ENCODE measurements at places on chromosomes 7 and 10. TPM values are rescaled to one million over a fixed set of nuclear protein-coding genes. Genes with fewer than 3 reads are reported as not detected.
A peak's percentile ranks its signal among the peaks of the same experiment; 100 is the strongest.

GRCh38 chr10:130472236-130472635 is 336.0 kb downstream of the GLRX3 start:
- no peak for DNase-seq

DNA sequence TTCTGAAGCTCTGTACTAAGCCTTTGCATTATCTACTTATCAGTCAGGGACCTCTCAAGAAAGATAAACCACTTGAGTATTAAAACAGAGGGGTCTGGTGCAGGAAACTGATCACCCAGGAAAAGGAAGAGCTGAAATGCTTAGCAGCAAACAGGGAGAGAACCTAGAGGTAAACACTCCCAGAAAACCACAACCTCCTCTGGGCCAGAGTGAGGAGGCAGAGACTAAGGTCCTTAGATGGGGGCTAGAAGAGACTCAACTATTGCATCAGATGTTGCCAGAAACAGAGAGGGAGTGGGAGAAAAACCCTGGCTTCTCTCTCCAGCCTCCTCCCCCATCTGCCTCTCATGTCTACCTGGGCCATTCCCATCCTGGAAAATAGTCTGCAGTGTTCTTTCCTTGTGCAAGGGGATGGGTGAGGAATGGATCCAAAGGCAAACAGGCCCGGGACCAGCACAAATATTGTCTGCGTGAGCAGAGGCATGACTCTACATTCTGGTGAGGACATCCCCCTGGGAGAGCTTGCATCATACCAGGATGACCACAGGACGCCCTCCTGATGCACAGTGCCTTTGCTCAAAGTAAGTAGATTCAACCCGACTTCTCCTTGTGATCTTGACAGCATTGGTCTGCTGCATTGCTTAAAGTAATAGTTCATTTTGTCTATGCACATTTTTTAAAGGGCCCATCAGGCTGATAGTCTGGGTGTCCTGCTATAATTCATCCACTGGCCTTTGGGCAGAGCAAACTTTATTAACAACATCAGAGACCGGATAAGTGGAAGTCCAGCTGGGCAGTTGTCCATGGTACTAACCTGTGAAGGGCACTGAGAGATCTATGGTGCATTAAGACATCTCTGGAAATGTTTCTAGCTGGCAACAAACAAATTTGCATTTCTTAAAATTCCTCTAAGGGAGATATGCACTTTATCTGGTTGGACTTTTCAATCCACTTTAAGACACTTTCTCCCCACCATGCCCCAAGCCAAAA is 22.4 kb upstream of the ODAD2 start:
- DNase-seq = no peak

IL6 gene
- 5.5 TPM for total RNA-seq

SPDYE9 gene
- not detected for total RNA-seq

DNA sequence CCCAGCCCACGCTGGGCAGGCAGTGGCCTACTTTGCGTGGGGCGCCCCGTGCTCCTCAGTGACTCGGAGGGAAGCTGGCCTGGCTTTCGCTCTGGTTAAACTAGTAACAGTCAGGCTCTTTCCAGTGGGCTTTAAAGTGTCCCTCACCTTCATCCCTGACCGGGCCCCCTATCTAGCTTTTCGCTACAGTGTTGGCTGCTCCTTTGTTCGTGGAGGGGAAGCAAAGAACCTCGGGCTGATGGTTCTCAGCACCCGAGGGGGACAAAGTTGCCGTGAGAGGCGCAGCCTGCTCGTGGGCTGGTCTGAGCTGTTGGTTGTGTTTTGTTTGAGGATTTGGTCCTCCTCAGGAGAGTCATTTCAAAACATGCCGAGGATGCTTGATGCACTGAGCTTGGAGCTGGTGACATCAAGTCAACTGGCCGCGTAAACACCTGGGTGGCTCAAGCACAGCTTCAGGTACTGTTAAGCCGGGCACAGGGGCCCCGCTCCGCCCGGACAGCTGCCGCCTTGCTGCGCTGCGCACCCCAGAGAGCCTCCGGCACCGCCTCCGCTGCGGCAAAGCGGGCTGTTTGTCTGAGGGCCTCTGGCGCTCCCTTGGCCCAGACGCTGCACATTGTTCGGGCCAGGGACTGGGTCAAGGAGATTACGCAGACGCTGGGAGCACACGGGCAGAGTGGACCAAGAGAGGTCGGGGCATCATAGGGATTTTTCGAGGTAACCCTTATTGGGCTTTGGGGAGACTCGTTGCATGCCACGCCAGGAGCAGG is 1.6 kb downstream of the DLX6 start:
- DNase-seq = no peak

FMC1 gene
- total RNA-seq = 8.7 TPM

PCLO gene
- total RNA-seq = 6.1 TPM

GRCh38 chr7:95686109-95686508 is 86.2 kb upstream of the DYNC1I1 start:
- DNase-seq = peak; percentile 78

DNA sequence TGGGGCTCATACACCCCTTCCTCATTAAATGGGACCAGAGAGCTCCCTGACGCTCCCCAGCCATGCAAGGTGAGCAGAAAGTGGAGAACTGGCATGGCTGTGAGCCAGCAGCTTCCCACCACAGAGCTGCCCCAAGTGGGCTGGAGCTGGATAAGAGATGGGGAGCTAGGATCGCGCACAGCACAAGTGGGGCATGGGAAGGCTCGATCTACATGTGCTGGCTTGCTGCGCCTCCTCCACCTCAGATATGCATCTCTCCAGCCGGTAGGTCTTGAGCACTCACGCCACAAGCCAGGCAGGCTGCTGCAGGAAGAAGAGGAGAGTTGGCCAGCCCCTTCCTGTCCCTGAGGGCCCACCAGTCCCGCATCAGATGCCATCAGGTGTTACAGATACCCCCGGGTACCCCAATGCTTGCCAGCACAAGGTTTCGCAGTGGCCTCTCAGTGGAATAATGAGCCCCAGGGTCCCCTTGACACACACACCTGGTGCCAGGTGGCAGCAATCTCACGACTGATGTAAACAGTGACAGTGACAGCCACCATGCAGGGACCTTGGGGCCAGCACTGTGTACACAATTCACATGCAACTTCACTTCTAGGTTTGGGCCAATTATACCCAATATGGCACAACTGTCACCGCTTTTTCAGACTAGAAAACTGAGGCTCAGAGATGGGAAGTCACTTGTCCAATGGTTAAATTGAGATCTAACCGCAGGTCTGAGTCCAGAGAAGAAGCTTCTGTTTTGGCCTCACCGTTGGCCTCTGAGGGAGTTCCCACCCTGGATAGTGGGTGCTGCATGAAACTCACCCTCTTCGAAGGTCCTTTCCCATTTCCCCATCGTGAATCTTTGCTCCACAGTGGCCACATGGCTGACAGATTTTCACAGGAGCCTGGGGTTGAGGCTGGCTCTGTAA is 79.3 kb downstream of the OAT start:
- DNase-seq = no peak

ENTPD1 gene
- total RNA-seq = 20.9 TPM

DNA sequence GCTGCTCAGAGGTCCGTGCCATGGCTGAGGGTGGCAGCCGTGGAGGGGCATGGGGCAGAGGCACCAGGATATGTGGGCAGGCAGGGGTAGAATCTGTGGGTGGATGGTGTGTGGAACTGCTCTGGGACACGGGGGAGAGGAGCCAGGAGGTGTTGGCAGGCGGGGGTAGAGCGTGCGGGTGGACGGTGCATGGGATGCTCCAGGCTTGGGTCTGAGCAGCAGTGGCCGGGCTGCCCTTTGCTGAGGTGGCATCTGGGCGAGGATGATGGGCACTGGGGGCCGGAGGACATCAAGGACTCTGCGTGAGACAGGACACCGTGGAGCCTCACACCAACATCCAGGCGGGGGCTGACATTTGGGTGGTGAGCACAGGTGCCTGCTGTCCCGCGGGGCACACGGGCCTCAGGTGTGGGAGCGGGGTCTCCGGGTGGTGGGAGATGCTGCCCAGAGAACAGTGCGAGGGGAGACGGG is 46.2 kb downstream of the JAKMIP3 start:
- DNase-seq = no peak

CTAGE4 gene
- total RNA-seq = 4.4 TPM

- DNase-seq = peak; percentile 19
These were observed 66.6 kb downstream of the AGMO start for GRCh38 chr7:15495170-15495569.

NKX1-2 gene
- 0.06 TPM for total RNA-seq

DNA sequence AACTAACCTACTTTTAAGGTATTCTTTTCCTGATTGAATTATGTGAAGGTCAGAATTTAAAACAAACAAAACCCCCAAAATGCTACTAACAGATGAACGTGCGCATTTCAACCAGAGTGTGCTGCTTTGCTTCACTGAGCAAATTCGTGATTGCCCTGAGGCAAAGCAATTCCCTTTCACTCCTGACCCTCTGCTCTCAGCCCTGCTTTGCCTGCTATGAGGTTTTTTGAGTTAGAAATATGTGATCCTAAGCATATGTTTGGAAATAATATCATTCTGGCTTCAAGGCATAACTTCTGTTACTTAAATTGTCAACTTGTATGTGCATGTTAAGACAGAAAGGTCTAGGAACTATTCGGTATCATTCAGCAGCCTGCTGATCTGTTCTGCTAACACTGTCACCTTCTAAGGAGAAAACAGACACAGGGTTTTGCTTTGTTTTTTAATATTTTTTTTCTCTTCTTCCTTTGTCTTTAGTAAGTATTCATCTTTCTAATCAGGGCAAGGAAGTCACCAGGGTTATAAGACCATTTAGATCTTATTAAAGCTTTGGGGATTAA is 124.2 kb downstream of the GNAT3 start:
- peak; percentile 19 for DNase-seq

KNDC1 gene
- 21.0 TPM for total RNA-seq
